ENCODE measurements at places on chromosomes 16 and 17. TPM values are rescaled to one million over a fixed set of nuclear protein-coding genes. Genes with fewer than 3 reads are reported as not detected.

GRCh38 chr17:72249441-72249840 lies 128.6 kb downstream of the SOX9 start:
- DNase-seq: no peak

GRCh38 chr16:65123396-65124211 lies 1.7 kb upstream of the CDH11 start:
- DNase-seq: no peak

The TSEN54 gene
- 13.8 TPM for total RNA-seq

The GJC1 gene
- total RNA-seq: 41.8 TPM

The KIF19 gene
- not detected for total RNA-seq

The TBC1D3C gene
- not detected for total RNA-seq

The SEZ6L2 gene
- 2.6 TPM for total RNA-seq

The CBX8 gene
- 2.7 TPM for total RNA-seq
